HCEC 1CT (cell line): ENCODE measurements at places on chromosomes 4 and X.

DNA sequence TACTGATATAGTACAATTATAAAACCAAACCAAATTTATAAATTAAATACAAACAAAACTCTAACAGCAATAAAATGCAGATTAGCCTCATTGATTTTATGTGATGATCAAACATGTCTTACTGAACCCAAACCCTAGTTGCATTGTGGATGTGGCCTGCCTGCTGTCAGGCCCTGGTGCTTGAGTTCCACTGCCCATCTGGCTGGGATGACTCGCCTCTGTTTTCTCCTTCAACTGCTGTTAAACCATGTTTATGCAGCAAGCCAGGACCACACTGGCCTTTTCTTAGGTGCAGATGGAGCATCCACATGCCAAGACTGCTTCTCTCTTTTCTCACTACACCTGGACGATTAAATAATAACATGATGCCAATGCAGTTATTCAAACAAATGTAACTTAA, 22.6 kb downstream of the NAP1L5 start:
- DNase-seq = peak; percentile 52

GRCh38 chr4:149956678-149957077, 121.6 kb upstream of the DCLK2 start:
- no peak for DNase-seq

DNA sequence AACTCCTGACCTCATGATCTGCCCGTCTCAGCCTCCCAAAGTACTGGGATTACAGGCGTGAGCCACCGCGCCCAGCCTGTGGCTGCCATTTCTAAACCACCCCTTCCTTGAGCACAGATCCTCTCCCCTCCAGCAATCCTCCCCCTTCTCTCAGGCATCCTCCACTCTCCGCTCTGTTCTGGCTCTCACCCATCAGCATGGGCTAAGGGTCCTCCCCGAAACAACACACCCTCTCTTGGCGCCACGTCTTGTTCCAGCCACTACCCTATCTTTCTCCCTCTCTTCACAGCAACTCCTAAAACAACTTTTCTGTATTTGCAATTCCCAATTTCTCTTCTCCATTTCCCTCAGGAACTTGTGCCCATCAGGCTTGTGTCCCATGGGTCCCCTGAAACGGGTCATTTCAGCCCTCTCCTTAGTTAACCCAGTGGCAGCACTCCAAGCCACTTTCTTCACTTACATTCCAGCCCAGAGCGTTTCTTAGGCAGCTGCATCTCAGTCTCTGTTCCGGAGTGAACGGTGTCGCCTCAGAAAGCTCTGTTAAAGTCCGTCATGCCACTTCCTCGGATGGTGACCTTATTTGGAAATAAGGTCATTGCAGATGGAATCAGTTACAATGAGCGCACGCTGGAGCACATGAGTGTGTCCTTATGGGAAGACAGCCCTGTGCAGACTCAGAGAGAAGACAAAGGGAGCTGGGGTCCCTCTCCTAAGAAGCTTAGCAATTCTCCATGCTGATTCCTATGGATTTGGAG, 28.3 kb upstream of the CLDN24 start:
- no peak for DNase-seq

DNA sequence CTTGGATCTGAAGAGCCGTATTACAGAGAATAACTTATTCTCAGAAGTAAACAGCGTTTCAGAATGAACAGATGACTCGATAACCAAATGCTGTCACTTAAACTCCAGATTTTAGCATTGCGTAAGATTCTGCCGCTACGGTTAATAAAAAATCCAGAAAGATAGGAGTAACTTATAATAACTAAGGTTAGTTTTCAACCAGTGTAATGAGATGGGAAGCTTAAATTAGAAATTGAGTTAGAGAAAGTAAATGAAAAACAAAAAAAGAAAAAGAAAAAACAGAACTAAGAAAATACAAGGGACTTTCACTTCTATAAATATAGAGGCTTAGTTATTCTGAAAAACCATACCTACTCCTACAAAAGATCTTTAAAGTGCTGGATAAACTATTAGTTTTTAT, 13.1 kb upstream of the PARM1 start:
- DNase-seq = no peak

DNA sequence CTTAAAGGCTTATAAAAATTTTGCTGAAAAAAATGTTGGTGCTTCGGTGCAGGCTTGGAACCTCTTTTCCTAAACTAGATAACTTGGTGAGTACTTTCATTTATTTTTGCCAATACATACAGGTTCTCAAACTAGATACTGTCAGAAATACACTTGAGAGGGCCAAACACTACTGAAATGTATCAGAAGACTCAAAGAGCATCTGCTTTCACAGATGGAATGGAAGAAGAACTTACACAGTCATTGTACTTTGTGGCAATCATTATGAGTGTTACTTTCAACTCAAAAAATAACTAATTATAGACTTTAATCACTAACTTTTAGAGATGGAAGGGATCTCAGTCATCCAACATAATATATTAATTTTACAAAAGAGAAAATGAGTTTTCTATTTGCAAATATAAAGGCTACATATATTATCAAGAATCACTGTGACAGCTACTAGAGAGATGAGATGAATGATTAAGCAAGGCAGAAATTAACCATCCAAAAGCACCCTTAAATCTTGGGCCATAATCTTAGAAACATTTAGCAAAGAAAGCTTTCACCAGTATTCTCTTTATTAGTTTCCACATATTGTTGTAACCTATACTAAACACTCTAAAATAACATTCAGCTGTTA, 1.0 kb downstream of the ENAM start:
- no peak for DNase-seq
